Activated T-helper 17 cell treated with anti-CD3 and anti-CD28 coated beads, Interleukin-2, amount 50 U/mL, for 72 hours (primary cell): ENCODE measurements at places on chromosomes 11 and 22.

GRCh38 chr11:121766991-121767390 is 314.2 kb upstream of the SORL1-AS1 start:
- no peak for ATAC-seq

GRCh38 chr11:9092853-9093778 is 1.7 kb upstream of the SCUBE2 start:
- ATAC-seq, result no peak

GRCh38 chr22:17370766-17371432 is 1.6 kb downstream of the CECR2 start:
- ATAC-seq, result no peak

GRCh38 chr11:24386546-24387397 is 110.1 kb upstream of the LUZP2 start:
- no peak for ATAC-seq

DNA sequence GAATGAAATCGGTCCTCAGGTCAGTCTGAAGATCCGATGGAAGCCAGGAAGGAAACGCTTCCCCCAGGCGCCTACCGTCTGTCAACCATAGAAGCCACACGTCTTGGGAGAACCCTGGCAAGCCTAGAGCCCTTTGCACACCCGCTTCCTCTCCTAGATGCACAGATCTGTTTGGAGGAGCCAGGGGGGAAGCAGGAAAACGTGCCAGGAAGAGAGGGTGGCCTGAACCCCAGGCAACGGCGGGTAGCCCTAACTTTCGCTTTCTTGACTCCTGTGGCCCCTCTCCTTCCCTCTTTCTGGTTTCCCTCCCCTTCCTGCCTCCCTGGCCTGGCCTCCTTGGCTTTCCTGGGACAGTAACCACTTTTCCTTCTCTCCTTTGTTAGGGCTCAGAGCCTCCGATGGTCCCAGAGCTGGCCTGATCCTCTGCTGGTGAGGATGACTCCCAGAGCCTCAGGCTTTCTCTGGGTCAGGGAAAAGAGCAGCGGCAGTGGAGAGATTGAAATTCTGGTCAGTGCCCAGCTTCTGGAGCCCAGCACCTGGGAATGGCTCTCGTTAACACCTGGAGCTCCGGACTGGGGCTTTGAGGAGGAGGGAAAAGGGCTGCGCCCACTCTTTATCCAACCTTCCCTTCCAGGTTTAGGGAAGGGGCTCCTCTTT is 2.1 kb downstream of the FXYD6 start:
- no peak for ATAC-seq
